ENCODE measurements at places on chromosomes 13 and 19.

DNA sequence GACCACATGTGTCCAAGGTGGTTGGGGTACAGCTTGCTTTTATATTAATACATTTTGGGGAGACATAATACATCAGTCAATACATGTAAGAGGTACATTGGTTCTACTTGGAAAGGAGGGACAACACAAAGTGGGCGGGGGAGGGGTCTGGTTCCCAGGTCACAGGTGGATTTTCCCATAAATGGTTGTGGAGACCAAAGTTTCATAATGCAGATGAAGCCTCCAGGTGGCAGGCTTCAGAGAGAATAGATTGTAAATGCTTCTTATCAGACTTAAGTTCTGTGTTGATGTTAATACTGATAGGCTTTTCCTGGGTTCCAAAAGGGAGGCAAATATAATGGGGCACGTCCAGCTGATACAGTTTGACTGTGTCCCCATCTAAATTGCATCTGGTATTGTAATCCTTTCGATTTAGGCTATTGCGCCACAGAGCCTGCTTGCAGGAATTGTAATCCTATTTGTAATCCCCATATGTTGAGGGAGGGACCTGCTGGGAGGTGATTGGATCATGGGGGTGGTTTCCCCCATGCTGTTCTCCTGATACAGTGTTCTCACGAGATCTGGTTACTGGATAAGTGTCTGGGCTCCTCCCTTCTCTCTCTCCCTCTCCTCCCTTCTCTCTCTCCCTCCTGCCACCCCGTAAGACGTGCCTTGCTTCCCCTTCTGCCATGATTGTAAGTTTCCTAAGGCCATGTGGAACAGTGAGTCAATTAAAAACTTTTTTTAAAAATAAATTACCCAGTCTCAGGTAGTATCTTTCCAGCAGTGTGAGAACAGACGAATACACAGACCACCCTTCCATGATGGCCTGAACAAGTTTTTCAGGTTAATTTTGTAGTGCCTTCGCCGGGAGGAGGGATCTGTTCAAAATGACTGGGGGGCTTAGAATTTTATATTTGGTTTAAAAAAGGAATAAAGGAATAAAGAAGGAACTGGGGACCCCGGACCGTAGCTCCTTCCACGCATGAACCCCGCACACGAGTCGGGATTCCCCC is 44.9 kb downstream of the ZNF823 start:
- DNase-seq, result no peak

DNA sequence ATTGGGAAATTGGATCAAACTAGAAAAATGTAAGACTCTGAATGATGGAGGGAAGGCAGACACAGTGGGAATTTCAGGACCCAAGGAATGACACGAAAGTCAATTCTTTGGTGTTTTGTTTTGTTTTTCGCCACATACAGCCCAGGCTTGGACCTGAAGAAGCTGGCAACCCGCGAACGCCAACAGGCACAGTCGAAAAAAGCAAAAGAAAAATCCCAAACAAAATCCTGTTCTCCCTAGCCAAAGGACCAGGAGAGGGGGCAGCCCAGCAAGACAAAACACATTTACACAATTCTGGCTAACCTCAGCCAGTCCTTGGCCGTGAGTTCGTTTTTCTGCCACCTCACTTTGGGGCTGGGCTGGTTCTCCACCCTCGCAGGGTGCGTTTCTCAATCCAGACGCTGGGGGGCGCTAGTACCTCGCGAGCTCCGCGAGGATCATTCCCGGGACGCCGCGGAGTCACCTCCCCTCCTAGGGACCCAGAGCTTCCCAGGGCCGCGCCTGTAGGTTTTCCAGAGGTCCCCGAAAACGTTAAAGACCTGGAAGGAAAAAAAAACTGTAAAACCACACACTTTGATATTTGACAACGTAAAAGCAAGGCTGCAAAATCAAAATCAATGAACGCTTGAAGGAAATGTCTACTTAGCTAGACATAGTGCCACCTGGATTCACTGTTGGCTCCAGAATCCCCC is 34.9 kb upstream of the TPM4 start:
- peak; percentile 39 for DNase-seq

GRCh38 chr19:58229255-58229639 is 533 bp downstream of the ZNF544 start:
- DNase-seq, result no peak

GRCh38 chr13:91482427-91482826 is 84.0 kb downstream of the GPC5 start:
- DNase-seq, result no peak

DNA sequence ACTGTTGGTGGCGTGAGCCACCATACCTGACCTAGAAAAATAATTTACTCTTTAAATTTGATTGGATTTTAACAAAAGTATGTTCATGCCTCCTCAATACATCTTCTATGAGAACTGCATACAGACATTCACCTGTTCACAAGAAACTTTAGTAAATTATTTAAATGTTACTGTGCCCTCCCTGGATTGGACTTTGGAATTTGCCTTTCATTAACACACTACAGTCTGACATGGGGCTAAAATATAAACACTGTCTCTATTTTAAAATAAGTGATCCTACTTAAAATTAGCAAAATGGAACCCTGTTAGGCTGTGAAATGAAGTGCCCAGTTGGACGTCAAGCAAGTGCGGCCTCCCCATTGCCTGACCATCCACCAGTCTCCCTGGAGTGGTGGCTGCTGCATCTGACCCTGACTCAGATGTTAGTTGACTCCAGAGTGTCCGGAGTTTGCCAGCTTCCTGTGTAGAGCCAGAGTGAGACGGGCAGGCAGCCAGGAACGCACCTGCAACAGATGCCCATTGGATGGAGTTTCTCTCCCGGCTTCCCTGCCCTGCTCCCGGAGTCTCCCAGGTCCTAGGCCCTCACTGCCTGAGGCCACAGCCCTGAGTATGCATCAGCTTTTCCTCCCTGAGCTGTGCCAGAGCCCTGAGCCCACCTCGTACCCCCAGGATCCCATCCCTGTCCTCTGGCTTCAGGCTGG is 45.9 kb upstream of the ATP11A start:
- DNase-seq, result no peak

DNA sequence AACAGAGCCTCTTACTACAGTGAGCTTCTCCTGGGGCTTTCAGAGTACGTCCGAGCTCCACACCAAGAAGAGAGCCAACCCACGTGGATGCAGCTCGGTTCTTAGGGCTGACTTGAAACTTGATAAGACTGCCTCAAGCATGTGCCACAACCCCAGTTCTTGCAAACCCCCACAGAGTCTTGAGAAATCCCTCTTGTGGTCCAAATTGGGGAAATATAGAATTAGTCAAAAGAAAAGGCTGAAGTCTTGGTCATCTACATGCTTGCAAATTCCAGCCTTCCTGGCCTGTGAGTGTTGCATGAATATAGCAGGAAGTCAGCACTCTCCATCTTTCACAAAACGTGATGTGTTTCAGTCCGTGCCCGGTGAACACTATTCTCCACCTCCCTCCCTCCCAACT is 95.2 kb downstream of the GGACT start:
- DNase-seq, result no peak

GRCh38 chr13:70812481-70812880 is 704.2 kb upstream of the KLHL1 start:
- DNase-seq, result no peak

DNA sequence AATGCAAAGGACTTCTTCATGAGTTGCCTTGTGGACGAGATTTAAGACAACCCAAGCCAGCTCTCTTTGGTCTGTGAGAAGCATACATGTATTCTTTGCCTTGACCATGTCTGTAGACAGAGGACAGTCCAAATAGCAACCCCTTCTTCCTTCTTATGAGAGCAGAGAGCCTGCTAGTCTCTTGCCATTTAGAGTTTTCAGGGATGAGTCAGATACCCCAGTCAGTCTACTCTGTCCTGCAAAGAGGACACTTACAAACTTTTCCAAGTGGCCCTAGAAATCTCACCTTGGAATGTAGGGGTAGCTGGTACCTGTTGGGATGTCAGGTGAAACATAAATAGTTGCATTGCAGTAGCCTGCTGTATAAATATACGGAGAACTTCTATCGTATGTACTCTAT is 36.7 kb downstream of the DNAJC3 start:
- DNase-seq, result no peak

- no peak for DNase-seq
Observed at GRCh38 chr13:24861617-24862362, 97.8 kb downstream of the RNF17 start.

DNA sequence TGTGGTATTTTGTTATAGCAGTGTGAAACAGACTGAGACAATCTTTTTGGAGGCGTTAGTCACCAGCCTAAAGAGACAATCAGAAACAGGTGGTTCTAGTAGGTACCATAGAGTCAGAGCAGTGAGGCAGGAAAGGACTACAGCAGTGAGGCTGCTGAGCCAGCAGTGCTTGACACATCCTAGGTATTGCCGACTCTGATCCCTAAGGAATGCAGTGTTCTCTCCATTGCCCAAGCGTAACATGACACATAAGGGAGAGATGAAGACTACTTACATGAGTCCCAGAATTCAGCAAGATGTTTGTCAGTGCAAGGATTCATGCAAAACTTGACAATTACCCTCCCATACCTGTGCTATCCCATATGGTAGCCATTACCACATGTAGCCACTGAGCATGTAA is 62.4 kb upstream of the XPO4 start:
- no peak for DNase-seq

DNA sequence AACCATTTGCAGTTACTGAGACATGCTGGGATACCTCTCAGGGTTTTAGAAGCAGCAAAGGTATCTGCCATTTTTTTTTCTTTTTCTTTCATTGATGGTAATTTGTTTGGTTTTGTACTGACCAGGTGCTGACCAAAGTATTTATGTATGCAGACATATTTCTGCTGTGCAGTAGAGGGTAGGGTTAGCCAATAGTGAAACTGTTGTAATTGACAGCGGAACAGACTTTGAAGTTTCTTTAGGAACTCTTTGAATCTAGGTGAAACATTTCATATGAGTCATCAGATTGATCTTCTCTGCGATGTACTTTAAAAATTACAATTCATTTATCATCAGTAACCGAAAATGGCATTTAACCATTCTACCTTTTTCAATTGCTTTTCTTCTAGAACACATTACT is 63.0 kb downstream of the ITGBL1 start:
- no peak for DNase-seq

GRCh38 chr19:51615991-51616390 is 14.2 kb downstream of the SIGLEC5 start:
- no peak for DNase-seq

DNA sequence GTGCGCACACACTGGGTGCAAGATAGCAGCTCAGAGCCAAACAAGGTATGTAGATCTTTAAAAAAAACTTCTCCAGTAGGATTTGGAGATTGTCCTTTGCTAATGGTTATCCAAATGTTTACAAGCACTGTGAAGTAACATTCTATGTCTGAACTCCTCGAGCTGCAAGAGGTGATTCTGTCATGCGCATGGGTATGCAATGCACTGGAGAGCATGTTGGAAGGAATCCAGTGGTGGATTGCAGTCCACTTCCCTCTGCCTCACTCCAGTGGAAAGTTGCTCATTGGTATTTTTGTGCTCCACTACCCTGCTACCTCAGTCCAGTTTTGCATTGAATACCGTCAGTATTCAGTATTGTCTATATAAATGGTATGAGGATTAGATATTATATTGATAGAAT is 132.1 kb downstream of the ATP8A2 start:
- DNase-seq, result no peak

DNA sequence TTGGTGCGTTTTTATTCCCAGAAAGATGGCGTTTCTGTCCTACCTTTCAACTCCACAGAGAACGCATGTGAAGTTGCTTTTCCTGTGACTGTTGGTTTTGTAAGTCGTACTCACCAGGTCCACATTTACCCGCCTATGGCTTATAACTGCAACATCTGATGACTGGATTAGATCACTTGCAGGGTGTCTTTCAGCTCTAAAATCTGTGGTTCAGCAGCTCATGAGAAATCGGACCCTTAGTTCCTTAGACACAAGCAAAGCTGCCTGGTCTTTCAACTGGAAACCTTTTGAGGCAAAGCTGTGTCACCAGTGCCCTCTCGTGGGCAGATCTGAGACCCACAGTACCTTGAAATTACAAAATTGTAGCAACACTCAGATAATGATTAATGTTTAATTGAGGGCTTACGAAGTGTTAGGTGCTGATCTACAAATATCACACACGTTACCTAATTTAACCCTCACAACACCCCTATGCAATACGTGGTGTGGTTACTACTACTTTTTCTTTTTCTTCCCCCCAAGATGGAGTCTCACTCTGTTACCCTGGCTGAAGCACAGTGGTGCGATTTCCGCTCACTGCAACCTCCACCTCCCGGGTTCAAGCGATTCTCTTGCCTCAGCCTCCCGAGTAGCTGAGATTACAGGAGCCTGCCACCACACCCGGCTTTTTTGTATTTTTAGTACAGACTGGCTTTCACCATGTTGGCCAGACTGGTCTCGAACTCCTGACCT is 65.4 kb downstream of the RUBCNL start:
- peak; percentile 31 for DNase-seq

DNA sequence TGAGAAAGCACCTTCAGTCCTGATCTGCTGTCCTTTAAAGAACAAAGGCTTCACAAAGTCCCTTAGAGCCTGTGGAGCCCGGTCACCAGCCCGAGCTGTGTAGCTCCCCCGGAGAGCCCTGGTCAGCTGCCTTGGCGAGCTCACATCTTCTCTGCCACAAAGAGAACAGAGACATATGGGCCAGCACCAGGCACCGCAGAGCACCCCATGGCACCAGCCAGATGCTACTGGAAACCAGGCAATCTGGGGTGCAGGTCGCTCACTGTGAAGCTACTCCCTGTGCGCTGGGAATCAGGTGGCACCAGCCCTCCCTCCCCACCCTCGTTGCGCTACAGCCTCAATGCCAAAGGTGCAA is 44.3 kb upstream of the F7 start:
- no peak for DNase-seq

DNA sequence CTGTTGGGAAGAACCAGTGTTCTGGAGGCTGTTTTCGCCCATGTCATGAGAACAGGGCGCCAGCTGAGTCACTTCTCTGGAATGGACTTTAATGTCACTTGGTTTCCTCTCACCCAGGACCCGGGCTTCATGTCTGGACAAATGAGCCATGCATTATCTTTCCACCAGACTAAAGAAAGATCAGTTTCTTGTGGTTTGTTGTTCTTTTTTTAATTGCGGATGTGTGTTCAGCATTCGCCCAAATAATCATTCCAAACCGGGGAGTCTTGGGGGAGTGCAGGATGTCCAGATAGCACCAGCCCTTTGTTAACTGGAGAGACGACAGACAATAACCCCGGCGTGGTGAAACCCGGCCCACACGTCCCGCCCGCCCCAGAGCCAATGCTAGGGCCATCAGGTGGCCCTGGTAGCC is 102.5 kb downstream of the COL4A2 start:
- no peak for DNase-seq
